D721Med (cell line): ENCODE measurements at places on chromosomes 4 and X.

GRCh38 chrX:37504991-37505390 is 66.5 kb upstream of the LANCL3 start:
- DNase-seq, result no peak

DNA sequence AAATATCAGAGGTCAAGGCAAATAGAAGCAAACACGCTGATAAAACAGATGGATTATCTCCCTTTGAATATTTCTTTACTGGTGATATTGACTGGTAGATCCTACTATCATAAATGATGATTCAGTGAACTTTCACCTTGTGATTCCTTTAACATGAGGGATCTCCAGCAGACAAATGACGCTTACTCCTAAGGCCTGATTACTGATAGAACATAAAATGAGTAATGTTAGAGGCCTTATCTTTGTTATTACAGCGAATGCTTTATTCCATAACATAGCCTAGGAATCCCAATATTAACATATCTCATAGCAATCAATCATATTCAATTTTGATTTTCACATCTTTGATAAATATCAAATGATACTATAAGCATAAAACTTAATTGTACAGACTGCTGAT is 152.3 kb downstream of the SLC10A7 start:
- no peak for DNase-seq

GRCh38 chrX:153643431-153644351 is 3.3 kb upstream of the DUSP9 start:
- DNase-seq, result no peak

- DNase-seq, result no peak
Measured at GRCh38 chr4:25310066-25310802, 2.3 kb upstream of the ZCCHC4 start.

GRCh38 chrX:1172496-1172895 is 40.0 kb downstream of the CRLF2 start:
- DNase-seq, result no peak

DNA sequence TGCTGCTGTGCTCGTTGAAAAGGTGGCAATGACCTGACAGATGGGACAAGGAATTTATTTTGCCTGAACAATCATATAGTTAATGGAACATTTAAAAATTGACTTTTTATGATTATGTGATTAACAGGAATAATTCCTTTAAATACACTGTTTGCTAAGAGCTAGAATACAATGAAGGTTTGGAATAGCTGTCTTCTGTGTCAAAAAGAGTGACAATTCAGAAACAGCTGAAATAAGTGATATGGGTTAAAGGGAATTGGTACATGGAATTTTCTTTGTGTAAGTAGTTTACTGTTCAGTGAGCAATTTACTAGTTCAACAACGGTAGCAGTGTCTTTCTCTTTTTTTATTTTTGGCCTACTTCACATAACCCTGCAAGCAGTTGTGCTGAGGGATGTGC is 1083.5 kb upstream of the GRID2 start:
- DNase-seq, result no peak

DNA sequence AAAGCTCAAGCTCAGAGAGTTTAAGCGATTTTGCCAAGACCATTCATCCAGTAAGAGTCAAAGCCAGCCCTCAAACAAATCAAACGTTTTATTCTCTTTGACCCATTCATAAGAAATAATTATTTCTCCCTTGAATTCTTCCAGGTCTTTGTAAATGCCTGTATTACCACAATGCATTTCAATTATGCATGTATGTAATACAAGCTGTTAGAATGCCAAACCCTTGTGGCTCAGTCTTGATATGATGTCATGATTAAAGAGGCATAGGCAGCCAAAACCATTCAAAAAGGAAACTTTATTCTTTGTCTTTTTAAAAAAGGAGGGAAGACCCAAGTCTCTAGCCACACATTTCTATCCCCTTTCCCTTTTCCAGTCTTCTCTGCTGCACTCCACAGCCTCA is 56.5 kb upstream of the PGM2 start:
- no peak for DNase-seq

DNA sequence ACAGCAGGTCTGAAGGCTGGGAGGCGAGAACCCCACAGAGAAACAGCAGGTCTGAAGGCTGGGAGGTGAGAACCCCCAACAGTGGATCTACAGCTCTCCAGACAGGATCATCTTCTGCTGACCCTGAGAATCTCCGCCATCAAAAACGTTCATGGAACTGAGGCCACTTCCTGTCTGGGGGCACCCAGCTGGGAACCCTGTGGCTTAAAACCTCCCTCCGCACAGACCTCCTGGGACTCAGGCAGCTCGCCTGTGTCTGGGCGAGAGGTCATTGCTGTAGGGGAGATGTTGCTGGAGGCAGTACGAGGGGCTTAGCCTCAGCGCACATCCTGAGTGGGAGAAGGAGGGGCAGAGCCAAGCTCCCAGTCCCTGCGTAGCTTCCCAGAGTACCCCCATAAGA is 15.1 kb upstream of the CLDN24 start:
- DNase-seq, result no peak

DNA sequence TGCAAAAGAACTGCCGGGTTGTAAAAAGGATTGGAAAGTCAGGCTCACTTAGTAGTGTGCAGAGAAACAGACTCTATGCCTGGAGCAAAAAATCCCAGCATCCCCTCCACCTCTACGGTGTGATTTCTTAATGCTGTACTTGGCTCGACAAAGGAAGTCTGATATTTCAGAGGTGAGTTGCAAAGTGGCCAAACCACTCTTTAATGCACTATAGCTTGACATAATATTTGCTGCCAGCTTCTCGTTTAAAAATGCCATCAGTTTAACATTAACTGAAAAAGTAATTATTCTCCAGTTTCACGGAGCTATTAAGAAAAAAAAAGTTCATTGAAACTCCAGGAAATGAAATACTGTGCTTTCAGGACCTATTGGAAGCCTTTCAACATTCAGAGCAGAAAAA is 448.3 kb upstream of the ZFP42 start:
- DNase-seq, result no peak

- no peak for DNase-seq
Measured at GRCh38 chr4:163672751-163673150, 178.3 kb downstream of the TMA16 start.

DNA sequence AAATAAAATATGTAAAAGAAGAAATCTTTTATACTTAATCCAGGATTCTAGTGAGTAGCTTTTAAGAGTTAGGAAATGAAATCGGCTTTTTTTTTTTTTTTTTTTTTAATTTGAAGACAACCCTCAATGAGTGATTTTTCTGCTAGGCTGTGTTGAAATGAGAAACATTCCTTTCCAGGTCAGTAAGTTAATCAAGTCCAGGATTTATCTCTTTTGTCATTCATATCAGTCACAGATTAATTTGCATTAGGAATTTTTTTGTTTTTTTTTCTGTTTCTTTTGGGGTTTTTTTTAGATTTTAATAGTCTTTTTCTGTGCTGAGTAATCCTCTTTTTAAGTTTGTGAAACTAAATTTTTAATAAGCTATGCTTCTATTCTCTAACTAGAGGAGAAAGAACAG is 448.1 kb downstream of the ADGRL3 start:
- DNase-seq, result no peak

DNA sequence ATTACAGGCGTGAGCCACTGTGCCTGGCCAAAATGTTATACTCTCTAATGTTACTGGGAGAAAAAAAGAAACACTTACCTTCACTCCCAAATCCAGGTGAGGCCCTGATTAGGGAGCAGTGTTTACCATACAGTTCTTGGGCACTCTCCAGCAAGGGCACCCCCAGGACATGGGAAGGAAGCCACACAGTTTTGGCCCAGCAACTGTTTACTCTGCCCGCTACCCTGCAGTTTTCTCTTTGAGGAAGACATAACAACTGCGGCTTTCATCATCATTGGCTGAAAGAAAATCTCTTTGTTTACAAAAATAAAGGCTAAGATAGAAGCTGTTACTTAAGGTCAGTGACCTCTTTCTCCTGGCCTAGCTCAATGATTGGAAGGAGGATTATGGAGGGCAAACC is 145.5 kb upstream of the DUSP21 start:
- DNase-seq, result no peak

DNA sequence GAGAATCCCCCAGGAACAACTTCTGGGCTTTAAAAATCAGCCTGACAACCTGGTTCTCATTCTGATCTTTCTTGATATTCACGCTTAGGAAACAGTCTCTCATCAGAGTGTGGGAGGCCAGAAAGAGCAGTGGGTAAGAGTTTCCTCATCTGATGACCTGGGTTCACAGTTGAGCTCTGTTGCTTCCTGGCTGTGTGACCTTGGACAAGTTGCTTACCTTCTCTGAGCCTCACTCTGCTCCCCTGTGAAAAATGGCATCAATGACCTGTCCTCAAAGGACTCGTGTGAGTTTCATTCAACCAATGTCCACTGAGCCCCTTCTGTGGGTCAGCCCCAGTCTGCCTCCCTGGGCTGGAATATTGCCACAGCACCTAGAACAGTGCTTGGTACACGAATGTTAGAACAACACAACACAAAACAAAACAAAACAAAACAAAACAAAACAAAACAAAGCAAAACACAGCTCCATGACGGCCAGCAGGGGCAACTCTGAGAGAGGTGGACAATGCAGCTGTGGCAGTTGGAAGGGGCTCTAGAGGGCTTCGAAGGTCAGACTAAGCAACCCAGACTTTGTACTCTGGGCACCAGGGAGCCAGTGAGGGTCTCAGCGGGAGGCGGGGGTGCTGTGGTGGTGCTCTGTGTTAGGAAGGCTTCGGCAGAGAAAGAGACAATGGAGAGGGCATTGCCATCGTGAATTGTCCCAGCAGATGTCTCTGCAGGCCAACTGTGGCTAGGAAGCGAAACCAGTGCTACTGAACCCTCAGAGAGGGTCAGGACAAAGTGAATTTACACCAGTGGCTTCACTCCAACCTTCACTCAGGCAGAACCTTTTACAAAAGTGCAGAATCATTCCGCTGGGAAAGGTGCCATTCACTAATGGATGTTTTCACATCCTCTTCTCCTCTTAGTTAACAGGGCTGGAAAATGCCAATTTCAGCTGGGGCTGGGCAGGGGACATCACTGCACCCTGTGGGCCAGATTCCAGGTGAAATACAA is 14.3 kb upstream of the C4orf50 start:
- no peak for DNase-seq

GRCh38 chr4:77181720-77182119 is 24.7 kb downstream of the CCNG2 start:
- no peak for DNase-seq

- DNase-seq, result no peak
Measured at GRCh38 chr4:7941965-7942496, 2.4 kb upstream of the AFAP1 start.
